ENCODE measurements at places on chromosomes 16 and 17. TPM values are rescaled to one million over a fixed set of nuclear protein-coding genes. Genes with fewer than 3 reads are reported as not detected.

DNA sequence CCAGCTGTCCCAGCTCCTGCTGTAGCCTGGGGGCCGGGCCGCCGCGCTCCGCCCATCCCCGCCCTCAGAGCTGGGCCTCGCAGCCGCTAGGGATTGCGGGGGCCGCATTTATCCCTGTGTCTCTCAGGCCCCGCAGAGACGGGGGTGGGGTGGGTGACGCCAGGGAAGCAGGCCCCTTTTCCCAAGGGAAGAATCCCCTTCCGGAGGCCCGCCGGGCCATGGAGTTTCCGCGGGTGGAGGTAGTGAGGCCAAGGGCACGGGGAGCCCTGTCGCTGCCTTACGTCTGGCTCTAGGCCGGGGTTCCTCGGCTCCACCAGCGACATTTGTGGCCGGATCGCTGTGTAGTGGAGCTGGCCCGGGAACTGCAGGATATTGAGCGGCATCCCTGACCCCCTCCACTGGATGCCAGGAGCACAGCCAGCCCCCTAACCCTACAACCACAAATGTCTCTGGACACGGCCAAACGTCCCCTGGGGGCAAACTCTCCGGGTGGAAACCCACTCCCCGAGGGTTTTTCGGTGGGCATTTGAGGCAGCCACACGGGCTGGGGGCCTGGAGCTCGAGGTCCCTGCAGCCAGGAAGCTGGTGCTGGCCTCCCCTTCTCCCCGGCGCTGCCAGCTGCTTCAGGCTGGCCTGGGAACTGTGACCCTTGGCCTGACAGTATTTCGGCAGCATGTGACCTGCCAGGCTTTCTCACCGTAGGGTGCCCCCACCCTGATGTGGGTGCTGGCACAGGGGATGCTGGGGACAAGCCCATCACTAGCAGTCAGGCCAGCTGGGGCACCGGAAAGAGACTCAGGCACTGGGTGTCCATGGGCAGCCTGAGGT, 12.0 kb upstream of the CD300A start:
- peak; percentile 91 for ATAC-seq

DNA sequence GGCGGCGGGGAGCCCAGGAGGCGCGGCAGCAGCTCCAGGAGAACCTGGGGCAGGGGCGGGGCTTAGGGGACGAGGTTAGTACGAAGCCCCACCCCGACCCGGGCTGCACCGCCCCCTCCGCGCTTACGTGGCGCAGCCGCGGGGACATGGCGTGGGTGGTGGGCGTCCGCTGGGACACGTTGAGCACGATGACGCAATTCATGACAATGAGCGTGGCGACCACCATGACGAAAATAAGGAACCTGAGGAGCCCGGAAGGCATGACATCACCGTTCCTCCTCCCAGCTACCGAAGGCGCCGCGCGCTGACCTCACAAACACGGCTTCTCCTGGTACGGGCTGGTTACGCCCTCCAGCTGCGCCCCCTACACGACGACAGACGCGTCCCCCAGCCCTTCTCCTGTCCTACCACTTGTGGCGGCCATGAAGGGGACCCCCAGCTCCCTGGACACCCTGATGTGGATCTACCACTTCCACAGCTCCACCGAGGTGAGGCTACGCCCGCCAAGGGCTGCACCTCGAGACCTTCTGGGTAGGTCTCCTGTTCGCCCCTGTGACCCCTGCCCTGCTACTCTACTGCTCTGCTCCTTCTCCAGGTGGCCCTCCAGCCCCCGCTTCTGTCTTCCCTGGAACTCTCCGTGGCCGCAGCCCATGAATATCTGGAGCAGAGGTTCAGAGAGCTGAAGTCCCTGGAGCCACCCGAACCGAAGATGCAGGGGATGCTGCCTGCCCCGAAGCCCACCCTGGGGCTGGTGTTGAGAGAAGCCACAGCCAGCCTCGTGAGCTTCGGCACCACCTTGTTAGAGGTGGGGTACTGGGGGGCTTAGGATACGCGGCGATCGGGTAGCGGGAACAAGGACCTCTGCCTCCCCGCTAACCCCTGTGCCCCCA, at the start of gene C17orf107:
Gene C17orf107, plus strand, starts transcription at position 196 of the 890 bp plus-strand sequence. Its CDS starts 227 bp downstream, at position 423.
- ATAC-seq, result peak; percentile 72

DNA sequence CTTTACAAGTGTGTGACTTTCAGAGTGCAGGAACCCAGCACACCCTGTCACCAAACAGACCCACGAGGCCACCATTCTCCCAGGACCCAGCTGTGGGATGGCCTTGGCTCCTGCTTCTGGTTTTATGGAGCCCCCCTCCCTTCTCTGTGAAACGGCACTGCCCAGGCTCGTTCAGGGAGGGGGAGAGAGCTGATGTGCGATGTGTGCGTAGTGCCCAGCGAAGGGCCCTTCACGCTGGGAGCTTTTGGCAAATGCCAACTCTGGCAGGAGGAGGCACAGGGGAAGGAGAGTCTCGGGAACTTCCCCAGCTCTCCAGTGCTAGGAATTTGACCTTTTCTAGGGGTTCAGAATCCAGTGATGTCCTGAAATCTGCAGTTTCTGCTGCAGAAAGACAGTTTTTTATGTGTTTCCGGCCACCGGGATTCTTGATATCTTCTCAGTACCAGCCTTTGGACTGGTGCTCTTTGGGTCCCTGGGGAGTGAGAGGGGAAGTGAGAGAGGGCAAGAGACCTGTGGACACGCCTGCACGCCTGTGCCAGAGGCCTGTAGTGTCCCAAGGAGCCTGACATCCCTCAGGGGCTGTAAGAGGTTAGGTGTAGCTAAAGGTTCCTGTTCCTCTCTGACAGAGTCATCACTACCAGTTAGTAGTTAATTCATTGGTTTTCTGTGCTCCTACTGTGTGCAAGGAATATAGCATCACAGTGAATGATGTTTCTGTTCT, 45.1 kb downstream of the CMIP start:
- no peak for ATAC-seq

DNA sequence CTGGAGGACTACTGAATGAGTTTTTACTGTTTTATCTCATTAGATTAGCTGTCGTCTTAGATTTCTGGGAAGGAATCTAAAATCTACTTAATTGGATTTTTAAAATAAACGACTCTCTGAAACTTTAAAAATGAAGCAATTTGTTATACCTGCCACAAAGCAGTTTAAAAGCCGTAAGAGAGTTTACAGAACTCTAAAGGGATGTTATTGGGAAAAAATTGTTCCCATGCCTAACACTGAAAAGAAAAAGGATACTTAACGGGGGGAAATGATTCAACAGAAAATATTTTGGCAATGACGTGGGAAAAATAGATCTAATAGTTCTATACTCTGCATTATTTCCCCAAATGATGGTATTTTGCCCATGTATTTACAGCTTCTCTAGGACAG, 27.0 kb downstream of the ARHGAP17 start:
- no peak for ATAC-seq

Gene CES1
- 0.79 TPM for total RNA-seq
